CD4-positive, alpha-beta T cell treated with Interleukin-6 for 4 hours (primary cell): ENCODE measurements at places on chromosomes 1 and 21.

DNA sequence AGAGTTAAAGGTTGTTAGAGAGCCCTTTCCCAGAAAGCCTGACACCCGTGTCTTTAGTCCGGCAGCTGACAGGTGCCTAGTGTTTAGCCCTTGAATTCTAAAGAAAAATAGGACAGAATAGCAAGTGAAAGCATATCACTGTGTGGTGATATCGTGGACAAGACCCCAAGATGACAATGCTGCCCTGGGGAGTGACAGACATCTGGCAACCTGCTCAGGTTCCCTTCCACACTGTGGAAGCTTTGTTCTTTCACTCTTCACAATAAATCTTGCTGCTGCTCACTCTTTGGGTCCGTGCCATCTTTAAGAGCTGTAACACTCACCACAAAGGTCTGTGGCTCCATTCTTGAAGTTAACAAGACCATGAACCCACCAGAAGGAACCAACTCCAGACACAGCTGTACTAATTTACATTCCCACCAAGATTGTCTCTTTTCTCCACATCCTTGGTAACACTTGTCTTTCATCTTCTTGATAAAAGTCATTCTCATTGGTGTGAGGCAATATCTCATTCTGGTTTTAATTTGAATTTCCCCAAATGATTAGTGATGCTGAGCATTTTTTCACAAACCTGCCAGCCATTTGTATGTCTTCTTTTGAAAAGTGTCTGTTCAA is 107.6 kb upstream of the SGIP1 start:
- no peak for DNase-seq

GRCh38 chr1:154901591-154901990 is 31.5 kb upstream of the KCNN3 start:
- DNase-seq: no peak

DNA sequence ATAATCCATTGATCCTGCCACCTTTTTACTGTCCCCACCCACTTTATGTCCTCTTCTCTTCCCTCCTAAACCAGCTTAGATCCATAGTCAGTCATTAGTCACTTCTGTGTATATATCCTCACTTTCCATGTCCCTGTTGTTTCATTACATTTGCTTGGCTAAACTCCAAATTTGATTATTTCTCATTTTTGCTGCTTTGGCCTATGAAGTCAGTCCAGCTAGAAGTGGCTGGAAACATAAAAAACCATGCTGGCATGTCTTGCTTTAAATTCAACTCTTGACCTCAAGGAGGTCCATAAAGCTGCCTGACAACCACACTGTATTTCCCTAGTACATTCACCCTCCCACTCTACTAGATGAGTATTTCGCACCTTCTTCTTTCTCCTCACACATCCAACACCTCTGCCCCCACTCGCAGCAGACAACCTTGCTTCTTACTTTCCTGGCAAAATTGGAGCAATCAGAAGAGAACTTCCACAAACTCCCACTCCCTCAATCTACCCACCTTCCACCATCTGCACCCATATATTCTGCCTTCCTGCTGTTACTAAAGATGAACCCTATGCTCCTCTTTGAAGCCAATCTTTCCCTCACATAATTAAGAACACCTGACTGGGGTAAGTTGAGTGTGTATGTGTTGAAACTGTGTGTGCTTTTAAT is 72.1 kb downstream of the ZNF648 start:
- DNase-seq: no peak

DNA sequence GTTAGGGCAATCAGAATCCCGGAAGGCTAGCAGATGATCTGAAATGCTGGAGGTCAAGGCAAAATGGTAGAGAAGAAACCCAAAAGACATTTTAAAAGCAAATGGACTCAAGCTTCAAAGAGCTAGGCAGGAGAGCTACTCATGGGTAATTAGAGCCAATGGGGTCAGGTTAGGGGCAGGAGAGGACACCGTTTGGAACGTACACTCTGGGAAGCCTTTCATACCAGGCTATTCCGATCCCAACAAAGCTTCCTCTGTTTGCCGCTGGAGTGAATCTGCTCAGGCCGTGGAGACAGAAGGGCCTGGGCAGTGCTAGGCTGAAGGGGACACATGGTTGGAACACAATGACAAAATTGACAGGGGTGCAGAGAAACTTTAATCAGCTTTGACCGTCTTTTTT is 346.6 kb downstream of the RPS6KC1 start:
- DNase-seq: no peak

DNA sequence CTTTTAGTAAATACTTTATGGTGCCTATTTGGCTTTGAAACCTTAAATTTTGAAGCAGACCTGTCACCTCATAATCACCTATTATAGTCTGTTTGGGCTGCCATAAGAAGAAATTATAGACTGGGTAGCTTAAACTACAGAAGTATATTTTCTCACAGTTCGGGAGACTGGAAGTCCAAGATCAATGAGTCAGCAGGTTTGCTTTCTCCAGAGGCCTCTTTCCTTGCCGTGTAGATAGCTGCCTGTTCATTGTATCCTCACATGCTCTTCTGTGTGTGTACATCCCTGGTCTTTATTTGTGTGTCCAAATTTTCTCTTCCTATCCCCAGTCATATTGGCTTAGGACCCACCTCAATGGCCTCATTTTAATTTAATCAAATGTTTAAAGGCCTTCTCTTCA is 518.2 kb downstream of the ADGRL2 start:
- DNase-seq: no peak

GRCh38 chr1:6984986-6985385 is 199.7 kb downstream of the CAMTA1 start:
- DNase-seq: no peak

DNA sequence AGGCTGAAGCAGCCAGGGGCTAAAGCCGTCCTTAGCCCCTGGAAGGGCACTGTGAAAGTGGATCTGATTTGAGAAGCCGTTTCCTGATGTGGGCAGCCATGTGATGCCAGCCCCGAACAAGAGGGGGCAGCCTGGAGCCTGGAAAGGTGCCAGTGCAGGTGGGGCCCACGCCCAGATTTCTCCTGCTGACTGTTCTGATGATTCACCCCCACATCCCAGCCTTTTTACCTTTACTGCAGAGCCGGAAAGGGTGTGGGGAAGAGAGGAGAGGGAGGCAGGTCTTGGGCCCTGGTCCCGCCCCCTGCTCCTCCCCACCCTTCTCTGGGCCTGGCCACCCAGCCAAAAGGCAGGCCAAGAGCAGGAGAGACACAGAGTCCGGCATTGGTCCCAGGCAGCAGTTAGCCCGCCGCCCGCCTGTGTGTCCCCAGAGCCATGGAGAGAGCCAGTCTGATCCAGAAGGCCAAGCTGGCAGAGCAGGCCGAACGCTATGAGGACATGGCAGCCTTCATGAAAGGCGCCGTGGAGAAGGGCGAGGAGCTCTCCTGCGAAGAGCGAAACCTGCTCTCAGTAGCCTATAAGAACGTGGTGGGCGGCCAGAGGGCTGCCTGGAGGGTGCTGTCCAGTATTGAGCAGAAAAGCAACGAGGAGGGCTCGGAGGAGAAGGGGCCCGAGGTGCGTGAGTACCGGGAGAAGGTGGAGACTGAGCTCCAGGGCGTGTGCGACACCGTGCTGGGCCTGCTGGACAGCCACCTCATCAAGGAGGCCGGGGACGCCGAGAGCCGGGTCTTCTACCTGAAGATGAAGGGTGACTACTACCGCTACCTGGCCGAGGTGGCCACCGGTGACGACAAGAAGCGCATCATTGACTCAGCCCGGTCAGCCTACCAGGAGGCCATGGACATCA is at the start of gene SFN:
Gene SFN, plus strand, starts transcription at position 369 of the 904 bp plus-strand sequence. Its CDS starts 64 bp downstream, at position 433.
- DNase-seq: peak; percentile 71

- no peak for DNase-seq
Measured at GRCh38 chr1:207883104-207883651, 27.7 kb downstream of the CD34 start.

- DNase-seq: no peak
Measured at GRCh38 chr1:62688687-62689085, 500 bp upstream of the DOCK7 start.

DNA sequence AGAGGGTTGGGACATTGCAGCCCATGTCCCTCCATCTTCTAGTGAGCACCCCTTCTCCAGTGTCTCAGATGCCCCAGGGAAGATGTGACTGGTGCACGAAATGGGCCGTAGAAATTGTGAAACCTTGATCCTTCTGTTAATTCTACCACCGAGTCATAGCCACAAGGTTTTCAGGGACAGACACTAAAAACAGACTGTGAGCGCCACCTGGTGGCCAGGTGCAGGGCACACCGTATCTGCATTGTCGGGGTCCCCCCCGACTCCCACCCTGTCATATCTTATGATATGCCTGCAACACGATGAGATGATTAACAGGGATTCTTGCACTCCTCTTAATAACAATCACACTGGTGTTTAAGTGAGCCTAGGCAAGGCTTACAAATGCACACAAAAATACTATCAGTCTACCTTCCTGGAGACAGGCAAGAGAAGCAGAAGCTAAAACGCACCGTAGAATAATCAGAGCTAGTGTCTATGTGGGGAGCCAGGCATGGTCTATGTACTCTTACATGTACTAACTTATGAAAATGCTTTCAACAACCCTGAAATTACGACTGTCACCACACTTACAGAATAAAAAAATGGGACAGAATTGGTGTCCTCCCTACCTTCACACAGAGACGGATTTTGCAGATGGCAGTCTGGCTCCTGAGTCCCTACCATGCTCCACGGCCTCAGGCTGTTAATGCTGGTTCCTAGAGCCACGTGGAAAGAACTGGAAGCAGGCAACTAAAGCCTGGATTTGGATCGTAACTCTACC is 57.9 kb downstream of the FHAD1 start:
- peak; percentile 70 for DNase-seq

DNA sequence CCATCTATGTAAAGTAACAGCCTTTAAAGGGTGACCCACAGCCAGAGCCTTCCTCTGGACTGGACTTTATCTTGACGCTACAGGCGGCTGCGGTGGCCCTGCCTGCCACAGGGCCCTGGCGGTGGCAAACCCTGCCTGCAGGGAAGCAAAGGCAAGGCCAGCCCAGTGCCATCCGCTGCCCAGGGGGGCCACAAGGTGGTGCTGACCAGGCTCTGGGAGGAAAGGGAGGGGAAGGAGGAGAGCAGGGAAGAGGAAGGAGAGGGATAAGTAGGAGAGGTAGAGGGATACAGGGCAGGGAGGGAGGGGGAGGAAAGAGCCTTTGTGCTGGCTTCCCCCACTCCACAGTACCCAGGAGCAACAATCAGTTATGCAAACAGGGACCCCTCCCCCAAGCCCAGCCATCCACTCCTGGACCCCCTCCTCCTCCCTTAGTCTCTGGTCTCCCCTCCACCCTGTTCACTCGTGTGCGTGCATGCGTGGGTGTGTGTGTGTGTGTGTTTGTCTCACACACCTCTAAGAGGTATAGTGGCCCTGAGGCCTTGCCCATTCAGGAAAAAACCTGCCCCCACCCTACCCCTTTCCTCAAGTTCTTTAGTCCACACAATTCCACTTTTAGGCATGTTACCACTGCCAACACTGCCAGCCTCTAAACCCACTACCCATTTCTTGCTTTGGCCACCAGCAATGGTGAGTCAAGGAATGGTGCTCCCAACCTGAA is 30.3 kb downstream of the SSBP3 start:
- DNase-seq: no peak

DNA sequence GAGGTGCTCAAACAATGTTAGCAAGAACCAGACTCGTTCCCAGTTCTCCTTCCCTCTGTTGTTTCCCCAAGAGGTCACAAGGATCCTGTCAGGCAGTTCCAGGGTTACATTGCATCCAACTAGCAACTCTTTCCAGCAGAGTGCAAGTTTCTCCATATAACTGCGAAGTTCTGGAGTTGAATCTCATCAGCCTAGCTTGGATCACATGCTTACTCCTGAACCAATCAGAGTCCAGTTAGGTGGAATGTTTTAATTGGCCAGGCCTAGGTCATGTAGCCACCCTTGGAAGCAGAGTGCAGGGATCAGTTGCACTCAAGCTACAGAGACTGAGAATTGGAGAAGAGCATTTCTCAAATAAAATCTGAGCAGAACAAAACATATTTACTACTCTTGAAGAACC is 15.9 kb upstream of the PIK3R3 start:
- DNase-seq: no peak

- no peak for DNase-seq
Measured at GRCh38 chr1:114208714-114209113, 55.0 kb upstream of the SYT6 start.

DNA sequence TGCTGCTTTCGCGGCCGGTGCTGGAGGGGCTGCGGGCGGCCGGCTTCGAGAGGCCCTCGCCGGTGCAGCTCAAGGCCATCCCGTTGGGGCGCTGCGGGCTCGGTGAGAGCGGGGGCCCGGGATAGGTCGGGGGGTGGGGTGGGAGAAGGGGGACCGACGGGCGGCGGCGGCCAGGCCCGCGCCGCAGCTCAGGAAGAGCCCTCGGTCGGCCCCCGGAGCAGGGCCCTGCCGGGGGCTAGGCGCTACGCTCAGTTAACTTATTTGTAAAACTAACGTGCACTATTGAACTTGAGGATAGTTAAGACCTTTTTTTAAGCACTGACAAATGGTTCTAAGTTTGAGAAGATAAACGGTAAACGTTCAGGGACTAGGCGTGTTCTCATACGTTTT is 418 bp downstream of the DDX20 start:
- DNase-seq: no peak

DNA sequence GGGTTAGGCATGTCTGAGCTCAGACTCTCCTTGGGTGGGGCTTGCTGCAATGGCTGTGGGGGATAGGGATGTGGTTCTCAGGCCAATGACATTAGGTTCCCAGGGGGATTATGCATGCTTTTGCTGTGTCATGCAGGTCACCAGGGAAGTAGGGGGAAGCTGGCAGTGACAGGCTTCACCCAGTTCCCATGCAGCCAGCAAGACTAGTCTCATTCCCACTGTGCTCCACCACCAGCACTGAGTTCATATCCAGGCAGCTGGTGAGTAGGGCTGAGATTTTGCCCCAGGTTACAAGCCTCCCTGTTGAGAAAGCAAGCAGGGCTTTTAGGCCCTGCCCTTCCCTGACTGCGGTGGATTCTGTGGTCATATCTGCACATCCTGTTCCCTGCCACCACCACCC is 32.1 kb upstream of the PLA2G5 start:
- DNase-seq: no peak

DNA sequence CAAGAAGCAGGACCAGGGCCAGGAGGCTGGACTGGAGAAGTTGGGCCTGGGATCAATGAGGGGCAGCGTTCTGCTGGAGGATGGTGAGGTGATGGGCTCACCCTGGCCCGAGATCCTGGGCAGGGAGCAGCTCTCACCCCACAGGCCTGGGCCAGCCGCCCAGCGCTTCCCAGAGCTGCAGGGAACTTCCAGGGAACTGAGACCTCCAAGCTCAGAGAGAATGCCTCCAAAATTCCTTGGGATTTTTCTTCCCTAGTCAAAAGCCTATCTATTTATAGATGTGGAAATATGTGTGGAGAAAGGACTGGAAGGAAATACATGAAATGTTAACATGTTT is 121.2 kb downstream of the SPSB1 start:
- no peak for DNase-seq

DNA sequence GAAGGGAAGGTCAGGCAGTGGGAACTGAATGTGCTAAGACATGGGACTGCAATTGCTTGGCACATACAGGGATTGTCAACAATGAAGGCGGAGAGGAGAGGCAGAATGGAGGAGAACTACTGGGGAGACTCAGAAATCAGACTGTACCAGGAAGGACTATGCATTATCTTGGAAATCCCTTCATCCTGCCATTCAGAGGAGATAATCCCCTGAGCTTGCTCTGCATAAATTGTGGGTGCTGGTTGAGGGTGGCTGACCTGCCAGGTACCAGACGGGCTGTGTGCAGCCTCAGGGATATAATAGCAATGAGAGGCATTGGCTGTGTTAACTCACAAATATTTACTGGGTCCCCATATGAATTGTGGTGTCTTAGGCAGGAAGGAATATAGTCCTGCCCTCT is 5.0 kb upstream of the TRABD2B start:
- no peak for DNase-seq

GRCh38 chr1:213393860-213394259 is 342.8 kb downstream of the RPS6KC1 start:
- no peak for DNase-seq

- DNase-seq: no peak
Measured at GRCh38 chr1:229420765-229421164, 13.1 kb downstream of the ACTA1 start.

- no peak for DNase-seq
Measured at GRCh38 chr1:159828581-159829272, 2.1 kb downstream of the SLAMF8 start.
